GM13976 (cell line): ENCODE measurements at places on chromosomes 5 and 9.

GRCh38 chr5:99945478-99946442 is 589.4 kb upstream of the FAM174A start:
- no peak for DNase-seq

DNA sequence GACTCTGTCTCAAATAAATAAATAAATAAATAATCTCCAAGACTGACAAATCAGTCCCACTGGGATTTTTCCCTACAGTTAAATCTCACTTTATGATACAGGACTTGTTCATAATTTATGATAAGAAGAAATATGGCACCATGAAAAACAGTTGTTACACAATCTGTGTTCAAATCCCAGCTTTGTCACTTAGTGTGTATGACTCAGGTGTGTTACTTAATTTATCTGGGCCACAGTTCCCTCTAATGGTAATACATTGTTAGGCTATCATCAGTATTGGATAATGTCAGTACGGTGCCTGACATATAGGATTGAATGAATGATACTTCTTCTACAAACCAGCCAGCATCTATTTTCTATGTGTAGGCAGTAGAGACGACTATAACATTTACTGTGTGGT is 23.1 kb downstream of the SLC36A3 start:
- DNase-seq, result no peak

DNA sequence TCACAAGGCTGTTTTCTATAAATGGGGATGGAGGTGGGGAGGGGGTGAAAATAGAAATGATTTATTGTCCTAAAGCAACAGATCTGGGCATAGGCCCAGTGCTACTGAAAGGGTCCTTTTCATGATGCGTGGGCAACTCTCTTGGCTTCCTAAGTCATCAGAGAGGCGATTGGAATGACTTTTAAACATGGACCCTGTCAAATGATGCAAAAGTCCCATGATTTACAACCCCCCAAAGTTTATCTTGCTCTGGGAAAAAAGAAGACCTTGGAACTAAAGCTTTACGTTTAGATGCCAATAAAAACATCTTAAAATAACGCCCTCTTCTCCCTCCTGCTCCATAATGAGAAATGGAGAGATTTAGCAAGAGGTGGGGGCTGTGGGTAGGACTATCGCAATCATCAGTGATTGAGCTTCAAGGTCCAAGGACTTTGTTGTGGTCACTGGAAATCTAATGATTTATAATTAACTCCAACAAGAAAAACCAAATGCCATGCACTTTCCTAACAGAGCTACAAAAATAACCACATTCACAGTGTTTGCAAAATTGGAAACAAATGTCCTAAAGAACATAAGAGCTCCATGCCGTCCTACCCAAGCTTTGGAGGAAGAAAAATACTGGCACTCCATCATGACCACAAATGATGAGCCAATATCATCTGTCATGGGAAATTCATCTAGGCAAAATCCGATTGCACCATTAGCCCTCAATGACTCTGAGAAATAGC is 167.5 kb upstream of the CLINT1 start:
- DNase-seq, result no peak

DNA sequence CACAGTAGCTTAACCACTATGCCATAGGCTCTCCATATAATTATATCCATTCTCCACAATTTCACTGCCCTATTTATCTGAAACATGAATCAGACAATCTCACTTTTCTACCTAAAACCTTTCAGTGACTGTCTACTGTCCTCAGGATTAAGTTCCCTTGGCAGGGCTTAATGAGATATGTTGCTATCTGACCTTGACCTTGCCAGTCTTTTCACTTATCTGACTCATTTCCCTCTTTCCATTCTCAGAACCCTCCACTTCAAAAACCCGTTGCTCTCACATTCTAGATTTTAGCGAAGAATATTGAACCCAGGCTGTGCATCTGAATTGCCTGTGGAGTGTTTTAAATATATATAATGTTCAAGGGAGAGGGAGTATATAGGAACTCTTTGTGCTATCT is 452.1 kb upstream of the MPDZ start:
- DNase-seq, result no peak

- DNase-seq, result no peak
Measured at GRCh38 chr9:82706786-82707185, 356.2 kb downstream of the RASEF start.

GRCh38 chr9:69346596-69347390 is 21.8 kb downstream of the ENTREP1 start:
- DNase-seq, result no peak

DNA sequence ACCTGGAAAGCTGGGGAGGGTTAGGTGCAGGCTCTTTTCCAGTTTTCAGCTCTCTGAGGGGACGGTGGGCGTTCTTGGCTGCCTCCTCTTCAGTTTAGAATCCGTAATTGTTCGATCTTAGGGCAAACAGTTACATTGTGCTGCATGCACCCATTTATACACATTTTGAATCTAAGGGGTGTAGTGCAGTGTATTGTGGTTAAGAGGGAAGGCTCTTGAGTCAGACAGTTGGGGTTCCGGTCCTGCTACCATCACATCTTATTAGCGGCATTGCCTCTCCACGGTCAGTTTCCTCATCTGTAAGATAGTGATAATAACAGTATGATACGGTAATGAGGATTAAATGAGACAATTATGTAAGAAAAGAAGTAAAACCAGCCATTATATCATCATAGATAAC is 625 bp downstream of the EXOSC2 start:
- no peak for DNase-seq

DNA sequence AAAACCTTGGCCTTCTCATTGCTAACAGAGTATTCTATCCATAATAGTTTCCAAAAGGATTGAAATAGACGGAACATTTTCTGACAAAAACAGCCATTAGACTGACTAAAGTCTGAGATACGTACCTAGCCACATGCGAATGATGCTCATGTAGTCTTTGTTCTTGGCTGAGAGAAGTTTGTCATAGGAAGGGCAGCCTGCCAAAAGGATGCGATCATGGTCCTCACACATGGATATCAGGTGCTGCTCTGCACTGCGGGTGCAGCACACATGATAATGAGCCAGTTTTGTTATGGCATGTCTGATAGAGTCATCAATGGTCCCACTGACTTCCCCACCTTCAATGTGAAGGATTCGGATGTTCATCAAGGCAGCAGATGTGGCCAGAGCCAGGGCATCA is 12.3 kb downstream of the GNE start:
- DNase-seq, result no peak

- DNase-seq, result no peak
Measured at GRCh38 chr5:34436761-34437501, 219.2 kb upstream of the RAI14 start.

GRCh38 chr9:118643118-118643517 is 726.1 kb downstream of the BRINP1 start:
- DNase-seq, result no peak

GRCh38 chr5:157555037-157555640 is 20.4 kb downstream of the ADAM19 start:
- DNase-seq, result no peak

- no peak for DNase-seq
Measured at GRCh38 chr5:94431696-94432095, 186.7 kb downstream of the KIAA0825 start.

DNA sequence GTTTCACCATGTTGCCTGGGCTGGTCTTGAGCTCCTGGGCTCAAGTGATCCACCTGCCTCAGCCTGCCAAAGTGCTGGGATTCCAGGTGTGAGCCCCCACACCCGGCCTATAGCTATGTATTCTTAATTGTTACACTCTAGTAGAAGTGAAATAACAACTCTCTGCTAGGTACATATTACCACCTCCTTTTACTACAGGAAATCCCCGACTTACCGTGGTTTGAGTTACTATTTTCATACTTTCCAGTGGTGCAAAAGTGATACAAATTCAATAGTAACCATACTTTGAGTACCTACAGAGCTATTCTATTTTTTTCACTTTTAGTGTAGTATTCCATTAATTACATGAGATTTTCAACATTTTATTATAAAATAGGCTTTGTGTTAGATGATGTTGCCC is 719 bp downstream of the ARL14EPL start:
- DNase-seq, result peak; percentile 15

DNA sequence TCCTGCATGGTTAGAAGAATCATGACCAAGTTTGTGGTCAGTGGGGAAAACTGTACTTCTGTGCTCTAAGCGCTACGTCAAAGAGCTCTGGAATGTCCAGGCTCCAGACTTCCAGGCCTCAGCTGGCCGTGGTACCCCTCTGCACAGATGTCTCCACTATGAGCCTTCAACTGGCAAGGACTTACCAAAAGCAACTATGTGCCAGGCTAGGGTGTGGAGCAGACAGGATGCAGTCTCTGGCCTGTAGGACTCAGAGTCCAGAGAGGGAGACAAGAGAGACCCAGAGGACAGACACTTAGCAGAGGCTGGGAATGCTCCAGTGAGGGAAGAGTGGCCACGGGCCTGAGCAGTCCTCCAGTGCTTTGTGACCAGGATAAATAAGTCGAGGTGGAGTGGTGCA is 31.0 kb upstream of the TCF7 start:
- no peak for DNase-seq

- no peak for DNase-seq
Measured at GRCh38 chr9:18893491-18893890, 139.5 kb downstream of the SAXO1 start.

GRCh38 chr5:36691226-36691625 is 84.8 kb downstream of the SLC1A3 start:
- no peak for DNase-seq

DNA sequence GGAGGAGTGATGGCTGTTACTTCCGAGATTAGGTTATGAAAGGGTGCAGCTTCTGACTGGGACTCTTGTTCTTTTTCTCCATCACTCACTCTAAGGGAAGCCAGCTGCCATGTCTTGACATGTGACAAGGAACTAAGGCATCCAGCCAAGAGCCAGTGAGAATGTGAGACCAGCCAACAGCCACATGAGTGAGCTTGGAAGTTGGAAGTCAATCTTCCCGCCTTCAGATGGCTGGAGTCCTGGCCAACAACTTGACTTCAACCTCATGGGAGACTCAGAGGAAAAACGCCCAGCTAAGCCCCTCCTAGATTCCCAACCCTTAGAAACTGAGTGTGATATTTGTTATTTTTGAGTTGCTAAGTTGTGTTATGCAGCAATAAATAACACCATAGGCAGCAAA is 201.1 kb downstream of the SNX18 start:
- no peak for DNase-seq

- no peak for DNase-seq
Measured at GRCh38 chr9:100134731-100135130, 35.7 kb downstream of the INVS start.

DNA sequence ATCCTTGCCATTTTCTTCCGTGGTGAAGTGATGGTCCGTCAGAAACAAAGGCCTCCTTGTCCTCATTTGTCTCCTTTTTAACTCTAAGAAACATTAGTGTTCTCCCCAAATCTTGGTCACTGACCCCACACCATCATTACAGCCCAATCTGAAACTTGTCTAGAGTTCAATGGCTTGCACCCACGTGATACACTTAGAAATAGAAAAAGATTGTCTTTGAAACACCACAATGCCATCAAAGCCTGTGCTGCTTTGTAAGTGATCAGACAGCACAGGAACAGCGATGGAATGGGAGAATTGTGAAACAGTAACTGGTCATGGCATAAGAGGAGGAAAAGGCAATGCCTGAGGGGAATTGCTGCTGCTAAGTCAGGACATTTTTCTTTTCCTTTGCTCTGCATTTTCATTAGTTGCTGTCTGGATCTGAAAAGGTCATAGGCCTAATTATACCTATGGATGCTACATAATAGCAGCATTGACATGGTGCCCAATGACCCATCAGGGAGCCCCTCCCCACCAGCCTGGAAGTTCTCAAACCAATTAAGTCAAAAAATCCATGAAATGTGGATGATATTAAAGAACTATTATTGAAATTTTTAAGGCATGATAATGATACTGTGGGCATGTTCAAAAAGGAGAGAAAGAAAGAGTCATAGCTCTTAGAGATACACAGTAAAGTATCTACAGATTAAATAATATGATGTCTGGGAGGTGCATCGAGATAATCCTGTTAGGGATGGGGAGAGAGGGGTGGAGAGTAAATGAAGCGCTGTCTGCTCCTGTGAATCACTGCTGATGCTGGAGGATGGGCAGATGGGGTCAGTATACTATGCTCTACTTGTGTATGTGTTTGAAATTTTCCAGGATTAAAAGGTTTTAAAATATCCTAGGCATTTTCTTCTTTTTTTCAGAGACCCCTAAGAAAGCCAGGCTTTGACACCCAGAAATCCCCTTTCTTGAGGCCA is 83.6 kb downstream of the ENC1 start:
- no peak for DNase-seq

DNA sequence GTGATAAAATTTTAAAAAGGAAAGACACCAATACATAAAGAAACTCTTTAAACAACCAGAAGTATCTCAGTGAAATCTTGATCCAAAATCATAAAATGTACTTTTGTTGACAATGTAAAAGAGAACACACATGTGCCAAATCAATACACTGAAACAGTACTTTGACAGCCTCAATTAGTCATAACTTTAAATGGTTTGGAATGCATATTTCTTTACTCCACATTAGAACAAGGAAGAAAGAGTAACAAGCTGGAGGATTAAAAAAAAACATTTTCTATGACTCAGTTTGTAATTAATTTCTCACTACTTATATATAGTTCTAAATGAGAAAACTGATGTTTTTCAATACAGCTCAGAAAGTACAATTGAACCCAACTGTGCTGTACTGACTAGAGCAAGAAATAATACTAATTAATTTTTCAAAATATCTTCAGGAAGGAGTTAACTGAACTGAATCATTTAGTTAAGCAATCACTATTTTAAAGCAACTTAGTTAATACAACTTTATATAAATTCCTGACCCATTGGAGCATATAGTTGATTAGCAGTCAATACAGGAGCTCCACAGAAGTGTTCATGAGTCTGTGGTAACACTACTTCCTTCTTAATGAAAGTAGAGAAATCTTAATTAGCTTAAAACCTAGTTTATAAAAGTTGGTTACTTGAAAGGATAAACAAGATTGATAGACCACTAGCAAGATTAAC is 101.0 kb downstream of the NR3C1 start:
- no peak for DNase-seq

DNA sequence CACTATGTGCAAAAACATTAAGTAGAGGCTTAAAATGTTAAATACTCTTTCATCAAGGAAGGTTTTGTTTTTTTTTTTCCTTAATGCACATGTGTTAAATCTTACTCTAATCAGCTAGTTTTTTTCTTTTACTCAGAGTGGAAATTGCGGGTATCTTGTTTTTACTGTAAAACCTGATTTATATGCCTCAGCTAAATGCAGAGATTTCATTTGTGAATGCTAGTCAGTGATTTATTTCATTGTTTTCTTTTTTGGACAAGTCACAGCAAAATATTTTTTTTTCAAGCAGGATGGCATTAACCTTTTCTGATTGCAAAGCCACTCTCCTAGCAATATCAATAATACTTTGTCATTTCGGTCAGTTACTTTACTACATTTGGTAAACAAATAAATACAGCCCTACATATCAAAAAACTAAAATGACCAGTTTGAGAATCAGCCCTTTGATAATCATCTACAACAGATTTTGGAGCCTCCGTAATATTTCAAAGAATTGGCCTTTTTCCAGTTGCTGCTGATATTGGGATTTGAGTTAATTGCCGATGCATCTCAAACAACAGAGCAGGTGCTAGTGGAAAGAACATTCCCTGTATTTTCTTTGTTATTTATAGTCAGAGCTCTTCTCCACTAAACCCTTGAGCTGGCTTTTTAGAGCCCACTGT is 579.2 kb upstream of the ZNF608 start:
- no peak for DNase-seq

GRCh38 chr9:113485761-113486115 is 22.2 kb downstream of the RGS3 start:
- no peak for DNase-seq

GRCh38 chr9:126295516-126295915 is 31.1 kb upstream of the MVB12B start:
- DNase-seq, result no peak
